ENCODE measurements at places on chromosomes 13 and 19.
A peak's percentile ranks its signal among the peaks of the same experiment; 100 is the strongest.

DNA sequence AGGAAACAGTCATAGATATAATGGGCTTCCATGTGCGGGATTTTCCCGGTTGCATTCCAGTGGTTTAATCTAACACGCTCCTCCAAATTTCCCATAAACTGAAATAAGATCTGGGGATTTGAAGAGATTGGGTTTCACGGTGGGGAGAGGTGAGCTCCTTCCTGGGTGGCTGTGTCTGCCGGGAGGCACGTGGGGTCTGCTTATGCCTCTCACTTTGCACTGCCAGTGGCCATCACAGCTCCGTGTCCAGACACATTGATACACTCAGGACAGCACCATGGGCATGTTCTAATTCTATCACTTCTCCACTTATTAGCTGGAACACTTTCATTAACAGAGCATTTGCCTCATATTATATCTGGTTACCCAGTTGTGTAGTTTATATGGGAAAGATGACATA is 73.4 kb downstream of the SOX1 start:
- no peak for DNase-seq

DNA sequence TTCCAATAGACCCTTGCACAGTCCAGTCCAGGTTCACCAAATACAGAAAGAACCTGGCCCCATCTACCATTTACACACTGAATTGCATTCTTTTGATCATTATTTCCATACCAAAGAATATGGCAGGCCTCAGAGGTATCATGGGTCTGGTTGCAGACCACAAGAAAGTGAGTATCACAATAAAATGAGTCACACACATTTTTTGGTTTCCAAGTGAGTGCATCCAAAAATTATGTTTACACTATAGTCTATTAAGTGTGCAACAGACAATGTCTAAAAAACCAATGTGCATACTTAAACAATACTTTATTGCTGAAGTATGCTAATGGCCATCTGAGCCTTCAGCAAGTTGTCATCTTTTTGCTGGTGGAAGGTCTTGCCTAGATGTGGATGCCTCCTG is 105.3 kb downstream of the SPACA7 start:
- DNase-seq: peak; percentile 13

- DNase-seq: no peak
Measured at GRCh38 chr13:58376349-58376748, 744.8 kb downstream of the PCDH17 start.

DNA sequence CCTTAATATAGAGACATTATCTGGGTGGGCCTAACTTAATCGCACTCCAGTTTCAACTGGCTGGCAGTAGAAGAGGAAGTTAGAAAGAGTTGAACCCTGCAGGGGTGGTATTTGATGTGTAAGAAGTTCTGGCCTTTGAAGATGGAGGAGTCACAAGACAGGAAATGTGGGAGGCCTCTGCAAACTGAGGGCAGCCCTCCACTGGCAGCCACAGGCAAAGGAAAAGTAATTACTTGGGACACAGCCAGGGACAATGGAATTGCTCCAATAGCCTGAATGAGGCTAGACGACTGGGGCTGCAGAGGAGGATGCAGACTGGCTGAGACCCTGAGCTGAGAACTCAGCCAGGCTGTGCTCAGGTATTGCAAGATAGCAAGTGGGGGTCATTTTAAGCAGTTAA is 703.3 kb upstream of the ARGLU1 start:
- peak; percentile 14 for DNase-seq

GRCh38 chr13:93200626-93201025 is 26.0 kb upstream of the GPC6 start:
- no peak for DNase-seq

- DNase-seq: peak; percentile 22
Measured at GRCh38 chr13:95607366-95607765, 37.1 kb downstream of the DZIP1 start.

DNA sequence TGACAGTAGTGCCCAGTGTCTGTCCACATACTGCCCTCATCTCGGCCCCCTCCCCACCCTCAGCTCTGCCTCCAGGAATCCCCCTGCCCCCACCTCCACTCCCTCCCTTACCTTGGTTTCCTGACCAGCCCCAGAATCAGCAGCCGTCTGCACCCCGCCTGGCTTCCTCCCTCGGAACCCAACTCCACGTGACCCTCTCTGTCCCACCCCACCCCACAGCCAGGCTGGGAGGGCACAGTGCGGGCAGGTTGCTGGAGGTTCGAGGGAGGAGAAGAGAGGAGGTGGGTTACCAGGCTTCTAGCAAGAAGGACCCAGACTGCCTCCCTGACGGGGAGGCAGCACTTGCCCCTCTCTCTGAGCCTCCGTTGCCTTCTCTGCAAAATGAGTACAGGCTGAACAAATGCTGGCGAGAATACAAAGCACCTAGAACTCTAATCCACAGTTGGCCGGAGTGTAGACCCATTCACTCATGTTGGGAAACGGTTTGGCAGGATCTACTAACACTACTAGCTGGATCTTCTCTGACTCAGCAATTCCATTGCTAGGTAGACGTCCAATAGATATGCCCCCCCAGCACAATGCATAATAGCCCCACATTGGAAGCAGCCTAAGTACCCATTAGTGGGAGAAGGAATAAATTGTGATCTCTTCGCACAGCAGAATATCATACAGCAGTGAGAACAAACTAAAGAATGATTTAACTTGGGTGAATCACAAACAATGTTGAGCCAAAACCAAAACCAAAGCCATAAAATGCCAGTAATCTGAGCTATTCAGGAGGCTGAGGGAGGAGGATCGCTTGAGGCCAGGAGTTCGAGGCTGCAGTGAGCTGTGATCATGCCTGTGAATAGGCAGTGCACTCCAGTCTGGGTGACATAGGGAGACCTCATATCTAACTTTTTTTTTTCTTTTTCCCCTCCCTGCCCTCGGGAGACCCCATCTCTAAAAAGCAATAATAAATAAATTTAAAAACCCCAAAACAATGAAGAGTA is at the start of gene RASAL3:
Gene RASAL3, minus strand, starts transcription at position 151 of the 992 bp plus-strand sequence. CDS start 186 bp downstream, outside the sequence.
- DNase-seq: no peak

DNA sequence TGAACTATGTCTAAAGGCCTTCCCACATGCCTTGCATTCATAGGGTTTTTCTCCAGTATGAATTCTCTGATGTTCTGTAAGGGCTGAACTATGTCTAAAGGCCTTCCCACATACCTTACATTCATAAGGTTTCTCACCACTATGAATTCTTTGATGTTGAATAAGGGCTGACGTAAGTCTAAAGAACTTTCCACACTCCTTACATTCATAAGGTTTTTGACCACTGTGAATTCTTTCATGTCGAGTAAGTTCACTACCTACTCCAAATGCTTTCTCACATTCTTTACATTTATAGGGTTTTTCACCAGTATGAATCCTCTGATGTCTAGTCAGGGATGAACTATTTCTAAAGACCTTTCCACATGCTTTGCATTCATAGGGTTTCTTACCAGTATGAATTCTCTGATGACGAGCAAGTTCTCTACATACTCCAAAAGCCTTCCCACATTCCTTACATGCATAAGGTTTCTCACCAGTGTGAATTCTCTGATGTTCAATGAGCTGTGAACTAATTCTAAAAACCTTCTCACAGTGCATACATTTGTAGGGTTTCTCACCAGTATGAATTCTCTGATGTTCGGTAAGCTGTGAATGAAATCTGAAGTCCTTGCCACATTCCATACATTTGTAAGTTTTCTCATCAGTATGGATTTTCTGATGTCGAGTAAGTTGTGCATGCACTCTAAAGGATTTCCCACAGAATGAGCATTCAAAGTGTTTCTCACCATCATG is 19.1 kb upstream of the ZNF260 start:
- DNase-seq: no peak

GRCh38 chr13:43424412-43424811 is 362.4 kb downstream of the ENOX1 start:
- DNase-seq: no peak

GRCh38 chr13:106133025-106133424 is 402.4 kb downstream of the EFNB2 start:
- peak; percentile 90 for DNase-seq

GRCh38 chr19:52140032-52140710 is 433 bp upstream of the ZNF616 start:
- DNase-seq: no peak
